Activated naive CD8-positive, alpha-beta T cell treated with anti-CD3 and anti-CD28 coated beads, Interleukin-2, amount 50 U/mL, for 24 hours (primary cell): ENCODE measurements at places on chromosomes 7 and 10.

GRCh38 chr10:34737772-34738169 lies 77.3 kb downstream of the PARD3 start:
- H3K4me1 ChIP-seq, result peaks cover 2% of the 10 kb centered on the region
- peaks cover 8% of the 10 kb centered on the region for H3K27me3 ChIP-seq
- H3K4me3 ChIP-seq, result no peak overlapping the region
- no peak overlapping the region for H3K27ac ChIP-seq
- no peaks in the 10 kb centered on the region for H3K36me3 ChIP-seq

GRCh38 chr10:78925800-78926319 lies 142.9 kb upstream of the ZMIZ1 start:
- no peaks in the 10 kb centered on the region for H3K36me3 ChIP-seq
- H3K27ac ChIP-seq, result no peak overlapping the region
- no peaks in the 10 kb centered on the region for H3K4me1 ChIP-seq
- H3K4me3 ChIP-seq, result no peak overlapping the region
- no peaks in the 10 kb centered on the region for H3K27me3 ChIP-seq
- no peak for DNase-seq

- H3K4me1 ChIP-seq, result peaks cover 13% of the 10 kb centered on the region
- no peak overlapping the region for H3K4me3 ChIP-seq
- no peak for DNase-seq
Measured at GRCh38 chr7:88396948-88397322, 90.2 kb upstream of the STEAP4 start.

DNA sequence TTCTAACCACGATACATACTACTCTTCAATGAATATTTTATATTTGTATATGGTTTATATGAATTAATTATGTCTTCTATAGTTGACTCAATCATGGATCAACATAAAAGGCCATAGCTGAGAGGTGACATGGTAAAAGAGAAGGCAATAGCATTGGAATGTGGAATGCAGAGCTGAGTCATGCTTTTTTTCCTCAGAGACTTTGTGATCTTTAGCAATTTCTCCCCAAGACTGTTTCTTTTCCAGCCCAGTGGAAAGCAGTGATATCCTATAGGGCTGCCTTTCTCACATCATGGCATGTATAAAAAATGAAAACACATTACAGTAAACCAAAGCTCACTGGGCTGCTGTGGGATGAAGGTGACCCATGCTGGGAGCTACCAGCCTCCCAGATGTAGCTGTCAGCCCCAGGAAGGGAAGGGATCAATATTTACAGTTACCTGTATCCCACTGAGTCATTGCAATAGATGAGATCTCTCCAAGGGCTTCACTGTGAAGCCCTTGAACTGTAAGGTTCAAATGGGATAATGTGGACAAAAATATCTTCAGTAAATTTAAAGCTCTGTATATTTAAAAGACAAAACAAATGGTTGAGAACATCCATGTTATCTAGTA lies 30.2 kb downstream of the SLC39A12 start:
- H3K36me3 ChIP-seq, result no peaks in the 10 kb centered on the region
- no peak overlapping the region for H3K27ac ChIP-seq
- no peaks in the 10 kb centered on the region for H3K4me1 ChIP-seq
- H3K4me3 ChIP-seq, result no peak overlapping the region

DNA sequence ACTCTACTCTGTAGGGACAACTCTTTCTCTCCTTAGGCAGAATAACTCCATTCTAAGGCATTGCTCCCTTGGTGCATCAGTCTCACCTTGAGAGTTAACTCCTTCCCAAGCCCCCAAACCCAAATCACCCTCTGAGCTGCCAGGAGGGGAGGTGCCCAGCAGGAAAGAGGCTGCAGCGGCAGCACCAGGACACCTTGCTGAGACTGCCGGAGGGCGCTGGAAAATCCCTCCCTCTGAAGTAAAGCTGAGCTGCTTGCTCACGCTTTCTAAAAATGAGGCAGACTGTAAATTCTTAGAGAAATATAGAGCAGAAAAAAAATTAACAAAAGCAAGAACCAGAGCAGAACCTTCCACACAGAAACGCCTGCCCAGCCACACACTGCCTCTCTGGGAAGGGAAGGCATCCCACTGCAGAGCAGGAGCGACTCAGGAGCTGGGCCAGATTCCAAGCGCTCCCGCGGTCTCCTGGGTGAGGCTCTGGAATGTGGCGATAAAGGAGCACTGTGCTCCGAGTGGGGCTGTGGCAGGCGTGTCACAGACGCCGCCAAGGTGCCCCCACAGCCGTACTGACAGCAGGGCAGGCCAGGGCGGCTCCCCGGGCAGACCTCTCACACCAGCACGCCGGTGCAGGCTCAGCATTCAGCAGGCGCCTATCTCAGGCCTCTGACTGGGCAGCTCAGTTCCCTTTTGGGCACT lies 202.1 kb downstream of the TNS3 start:
- no peak overlapping the region for H3K4me3 ChIP-seq
- peaks cover 2% of the 10 kb centered on the region for H3K27me3 ChIP-seq
- H3K36me3 ChIP-seq, result no peaks in the 10 kb centered on the region
- peaks cover 3% of the 10 kb centered on the region for H3K4me1 ChIP-seq
- no peak overlapping the region for H3K27ac ChIP-seq
